ENCODE measurements at places on chromosomes 1 and 21.

DNA sequence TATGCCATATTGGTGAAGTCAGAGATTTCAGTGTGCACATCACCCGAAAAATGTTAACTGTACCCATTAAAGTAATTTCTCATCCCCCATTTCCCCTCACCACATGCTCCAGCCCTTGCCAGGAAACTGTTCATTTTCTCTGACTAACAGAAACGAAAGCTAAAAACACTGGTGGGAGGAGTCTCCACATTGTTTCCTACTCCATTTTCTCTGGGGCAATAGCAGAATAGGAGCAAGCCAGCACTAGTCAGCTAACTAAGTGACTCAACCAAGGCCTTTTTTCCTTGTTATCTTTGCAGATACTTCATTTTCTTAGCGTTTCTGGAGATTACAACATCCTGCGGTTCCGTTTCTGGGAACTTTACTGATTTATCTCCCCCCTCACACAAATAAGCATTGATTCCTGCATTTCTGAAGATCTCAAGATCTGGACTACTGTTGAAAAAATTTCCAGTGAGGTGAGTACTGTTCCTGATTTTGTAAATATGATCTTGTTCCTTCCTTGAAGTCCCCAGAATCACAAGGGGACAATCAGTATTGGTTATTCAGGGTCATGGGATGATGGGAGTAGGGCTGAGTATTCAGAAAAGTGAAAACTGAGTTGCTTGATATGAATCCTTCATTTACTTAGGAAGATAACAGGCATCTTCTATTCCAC is at the start of gene IFI16:
TSS of gene IFI16 (plus strand) at position 204 of the 658 bp plus-strand sequence. CDS start 4,774 bp downstream, outside the sequence.
- DNase-seq = no peak

GRCh38 chr1:42335809-42336518 is 929 bp upstream of the FOXJ3 start:
- DNase-seq = no peak

DNA sequence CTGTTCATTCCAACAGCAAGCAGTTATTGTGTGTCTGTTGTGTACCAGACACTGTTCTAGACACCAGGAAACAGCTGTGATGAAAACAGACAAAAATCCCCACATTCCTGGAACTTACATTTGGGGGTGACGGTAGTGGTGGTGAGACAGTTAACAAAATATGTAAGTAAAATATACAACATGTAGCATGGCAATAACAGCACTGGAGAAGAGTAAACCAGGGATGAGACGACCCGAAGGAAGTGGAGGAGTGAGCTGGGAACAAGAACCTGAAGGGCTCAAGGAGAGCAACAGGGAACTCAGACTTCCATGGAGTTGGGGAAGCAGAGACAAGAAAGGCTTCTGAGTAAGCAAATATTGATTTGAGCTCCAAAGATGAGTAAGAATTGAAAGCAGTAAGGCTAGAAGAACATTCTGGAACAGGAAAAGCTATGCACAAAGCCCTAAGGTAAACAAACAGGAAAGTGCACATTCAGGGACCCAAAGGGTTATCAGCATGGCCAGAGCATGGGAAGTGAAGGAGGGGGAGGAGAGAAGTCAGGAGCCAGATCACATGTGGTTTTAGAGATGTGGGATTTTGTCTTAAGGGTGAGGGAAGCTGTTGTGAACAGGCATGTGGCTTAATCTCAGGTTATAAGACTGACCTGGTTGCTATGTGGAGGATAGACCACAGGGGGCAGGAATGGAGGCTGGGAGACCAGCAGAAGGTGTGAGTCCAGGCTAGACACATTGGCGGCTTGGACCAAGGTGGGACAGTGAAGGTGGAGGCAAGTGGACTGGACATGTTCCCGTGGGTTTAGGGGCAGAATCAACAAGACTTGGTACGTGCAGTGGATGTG is 7.3 kb downstream of the CSF1 start:
- DNase-seq = no peak

GRCh38 chr1:213980906-213981305 is 6.9 kb upstream of the PROX1 start:
- no peak for DNase-seq

GRCh38 chr1:1916851-1917251 is 1.8 kb downstream of the CALML6 start:
- no peak for DNase-seq

GRCh38 chr1:109438798-109439297 is 12.6 kb upstream of the PSMA5 start:
- no peak for DNase-seq

GRCh38 chr1:111690306-111690617 is 48.9 kb downstream of the INKA2 start:
- DNase-seq = peak; percentile 5

- no peak for DNase-seq
Measured at GRCh38 chr1:247088967-247089366, 10.4 kb upstream of the ZNF670 start.

GRCh38 chr21:43281661-43282357 is 113.0 kb downstream of the CRYAA start:
- no peak for DNase-seq

DNA sequence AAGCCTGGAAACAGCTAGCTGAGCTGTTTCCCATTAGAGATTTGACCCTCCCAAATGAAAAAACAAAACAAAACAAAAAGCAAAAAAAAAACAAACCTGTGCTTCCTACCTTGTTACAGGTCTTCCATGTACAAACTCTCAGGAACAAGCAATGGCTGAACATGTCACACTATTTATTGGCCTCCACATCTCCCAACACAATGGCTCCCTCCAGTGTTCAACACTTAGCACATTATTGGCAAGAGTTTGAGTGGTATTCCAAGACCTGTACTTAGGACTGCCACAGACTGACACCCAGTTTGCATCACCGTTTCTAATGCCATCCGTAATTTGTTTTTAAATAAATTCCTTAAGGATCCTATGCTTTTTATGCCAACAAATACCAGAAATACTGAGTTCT is 195.0 kb upstream of the OLFM3 start:
- DNase-seq = peak; percentile 11

DNA sequence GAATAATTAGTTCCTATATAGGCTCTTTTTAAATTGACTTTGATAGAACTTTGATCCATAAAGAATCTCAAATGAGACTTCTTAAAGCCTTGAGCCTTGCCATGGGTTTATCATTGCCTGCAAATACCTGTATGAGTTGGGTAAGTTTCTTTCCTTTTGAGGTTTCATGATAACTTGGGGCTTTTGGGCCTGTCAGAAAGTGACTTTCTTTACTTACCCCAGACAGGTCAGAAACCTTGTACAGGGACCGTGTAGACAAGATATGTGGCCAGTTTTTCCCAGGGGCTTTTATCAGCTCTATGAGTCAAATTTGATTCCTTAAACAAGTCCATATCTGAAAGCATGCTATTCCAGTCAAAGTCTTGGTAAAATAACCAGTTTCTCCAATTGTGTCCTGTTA is 17.3 kb downstream of the KCTD3 start:
- DNase-seq = no peak

DNA sequence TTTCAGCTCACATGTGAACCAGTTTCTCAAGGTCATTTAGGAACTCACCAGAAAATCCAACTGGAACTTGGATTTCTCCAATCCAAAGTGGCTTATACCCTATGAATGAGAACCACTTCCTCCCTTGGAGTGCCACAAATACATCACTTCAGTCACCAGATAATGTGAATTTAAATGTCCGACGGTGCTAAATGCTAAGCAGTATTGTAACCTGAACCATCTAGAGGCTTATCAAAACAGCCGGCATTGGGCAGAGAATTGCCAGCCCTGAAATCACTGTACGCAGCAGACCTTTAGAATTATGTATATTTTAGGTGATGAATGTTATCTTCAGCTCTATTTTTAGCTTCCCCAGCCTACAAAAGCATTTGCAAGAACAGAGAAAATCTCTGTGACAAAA is 76.8 kb upstream of the COX20 start:
- DNase-seq = no peak

DNA sequence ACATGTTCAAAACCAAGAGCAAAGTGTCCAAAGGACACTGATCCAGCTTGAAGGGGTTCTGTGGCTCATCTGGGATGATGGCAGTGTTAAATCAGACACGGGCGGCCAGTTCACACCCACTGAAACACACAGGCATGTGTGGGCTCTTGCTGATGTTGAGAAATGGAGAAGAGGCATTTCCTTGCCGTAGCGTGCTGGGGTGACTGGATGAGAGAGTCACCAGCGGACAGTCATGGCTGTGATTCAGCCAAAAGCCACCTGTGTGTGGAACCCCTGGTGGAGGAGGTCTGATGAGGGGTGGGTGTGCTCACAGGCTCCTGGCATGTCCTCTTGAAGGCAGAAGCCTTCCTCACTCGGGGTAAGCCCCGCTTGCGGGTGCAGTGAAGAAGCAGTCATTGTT is 7.2 kb downstream of the C1orf35 start:
- no peak for DNase-seq
